ENCODE measurements at places on chromosomes 5 and 9. TPM values are rescaled to one million over a fixed set of nuclear protein-coding genes. Genes with fewer than 3 reads are reported as not detected.

DNA sequence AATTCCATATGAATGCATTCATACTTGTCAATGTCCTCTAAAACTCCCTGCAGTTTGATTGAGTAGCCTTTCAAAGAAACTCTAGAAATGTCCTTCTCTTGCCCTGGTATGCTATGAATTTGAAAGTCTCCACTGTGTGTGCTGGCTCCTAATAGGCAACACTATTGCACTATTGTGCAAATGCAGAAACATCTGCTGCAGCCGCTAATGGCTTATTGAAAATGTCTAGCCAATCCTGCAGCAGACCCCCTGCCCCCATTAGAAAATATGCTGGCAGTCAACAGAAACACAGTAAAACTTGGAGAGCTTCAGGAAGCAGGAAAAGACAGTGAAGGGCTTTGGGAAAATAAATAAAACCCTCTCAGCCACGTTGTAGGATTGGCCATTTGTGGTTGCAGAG, 87.3 kb upstream of the GRAMD2B start:
- DNase-seq: no peak

- DNase-seq: peak; percentile 84
These were observed 18.5 kb upstream of the ERMP1 start for GRCh38 chr9:5851445-5851844.

GRCh38 chr9:132008184-132008803, 71.4 kb downstream of the MED27 start:
- DNase-seq: no peak

DNA sequence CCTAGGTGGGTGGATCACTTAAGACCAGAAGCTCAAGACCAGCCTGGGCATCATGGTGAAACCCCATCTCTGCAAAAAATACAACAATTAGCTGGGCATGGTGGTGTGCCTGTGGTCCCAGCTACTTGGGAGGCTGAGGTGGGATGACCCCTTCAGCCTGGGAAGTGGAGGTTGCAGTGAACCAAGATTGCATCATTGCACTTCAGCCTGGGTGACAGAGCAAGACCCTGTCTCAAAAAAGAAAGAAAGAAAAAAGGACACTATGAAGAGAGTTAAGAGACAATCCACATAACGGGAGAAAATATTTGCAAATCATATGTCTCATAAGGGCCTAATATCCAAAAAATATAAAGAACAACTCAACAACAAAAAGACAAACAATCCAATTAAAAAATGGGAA, 57.9 kb downstream of the NDST1 start:
- DNase-seq: no peak

DNA sequence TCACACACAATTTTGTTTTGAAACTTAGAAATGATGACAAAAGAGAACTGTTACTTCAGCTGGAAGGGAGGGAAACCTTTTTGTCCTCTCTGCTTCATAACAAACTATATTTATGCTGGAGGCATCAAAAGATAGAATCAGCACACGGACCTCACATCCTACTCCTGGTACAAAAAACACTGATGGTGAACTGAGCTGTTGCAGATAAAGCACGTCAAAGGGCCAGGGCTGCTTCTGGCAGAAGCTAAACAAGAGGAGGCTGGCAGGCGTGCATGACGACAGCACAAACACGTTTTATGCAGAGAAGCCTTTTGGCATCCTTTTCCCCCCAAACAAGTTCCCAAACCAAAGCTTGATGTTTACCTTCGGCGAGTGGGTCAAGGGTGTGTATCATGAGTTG, 169.6 kb downstream of the SLC24A2 start:
- no peak for DNase-seq

Gene CD274
- 57.6 TPM for total RNA-seq

GRCh38 chr5:138702166-138703077, 50.8 kb upstream of the CTNNA1 start:
- no peak for DNase-seq

DNA sequence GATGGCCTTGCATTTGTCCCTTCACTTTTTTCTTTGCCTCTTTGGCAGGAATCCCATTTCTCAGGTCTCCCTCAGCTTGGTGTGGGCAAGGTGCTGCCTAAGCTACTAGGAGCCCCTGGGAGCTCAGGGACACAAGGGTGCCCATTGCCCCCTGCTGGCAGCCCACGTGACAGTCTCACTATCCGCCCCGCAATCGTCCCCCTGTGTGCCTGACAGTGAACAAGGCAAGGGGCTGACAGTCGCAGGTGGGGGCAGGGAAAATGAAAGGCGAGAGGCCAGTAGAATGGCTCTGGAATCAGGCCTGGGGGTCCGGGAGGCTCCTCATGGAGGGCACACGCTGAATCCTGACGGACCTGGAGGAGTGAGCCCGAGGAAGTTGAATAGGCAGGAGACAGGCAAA, 2.0 kb upstream of the PCDH12 start:
- peak; percentile 76 for DNase-seq

DNA sequence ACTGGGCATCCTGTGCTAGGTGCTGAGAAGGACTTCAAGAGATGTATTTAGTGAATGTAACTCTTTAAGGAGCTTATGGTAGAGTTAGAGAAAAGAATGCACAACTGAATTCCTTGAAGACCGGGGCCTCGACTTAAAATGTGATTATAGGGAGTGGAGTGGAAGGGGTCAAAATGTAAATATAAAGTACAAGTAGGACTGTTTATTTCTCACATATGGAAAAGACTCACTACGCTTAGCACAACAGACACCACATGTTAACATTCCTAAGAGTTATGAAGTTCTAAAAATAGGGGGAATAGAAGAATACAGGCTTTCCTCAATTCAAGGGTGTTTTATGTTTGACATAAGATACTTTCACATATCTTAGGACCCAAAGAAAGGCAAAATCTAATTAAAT, 117.8 kb upstream of the OSMR start:
- DNase-seq: no peak

DNA sequence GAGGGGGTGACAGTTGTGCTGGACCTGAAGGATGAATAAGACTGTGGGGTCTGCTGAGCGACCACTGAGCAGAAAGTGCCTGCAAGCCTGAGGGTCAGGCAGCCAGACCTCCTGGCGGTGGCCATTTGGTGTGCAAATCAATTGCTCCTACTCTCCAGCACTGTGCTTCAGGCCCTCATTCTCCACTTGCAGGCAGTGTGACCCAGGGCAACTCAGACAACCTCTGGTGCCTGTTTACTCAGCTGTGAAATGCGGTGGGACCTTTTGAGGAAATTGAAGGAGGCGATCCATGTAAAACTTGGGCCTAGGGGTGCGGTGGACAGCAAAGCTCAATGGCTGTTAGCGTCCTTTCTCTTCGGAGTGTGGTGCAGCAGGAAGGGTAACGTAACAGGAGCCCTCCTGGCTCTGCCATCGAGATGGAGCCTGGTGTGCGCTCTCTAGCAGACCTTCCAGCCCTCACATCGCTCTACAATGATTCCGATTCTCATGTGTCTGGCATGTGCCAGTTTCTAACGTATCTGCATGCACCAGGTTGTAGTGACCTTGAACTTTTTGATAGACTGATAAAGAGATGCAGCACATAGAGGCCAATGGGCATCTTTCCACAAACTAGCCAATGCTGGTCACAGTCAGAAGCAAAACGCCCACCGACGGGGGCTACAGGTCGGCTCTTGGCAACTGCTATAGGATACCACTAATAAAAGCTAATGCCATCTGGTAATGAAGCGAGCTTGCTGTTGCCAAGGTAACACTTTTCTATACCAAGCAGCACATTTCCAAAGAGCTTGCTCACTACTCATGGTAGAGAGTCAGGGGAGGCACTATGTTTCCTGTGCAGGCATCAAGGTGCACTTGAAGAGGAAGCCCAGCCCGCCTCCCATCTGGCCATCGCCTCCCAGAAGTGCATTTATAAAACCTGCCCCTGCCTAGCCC, 159.7 kb upstream of the RAPGEF1 start:
- DNase-seq: no peak

DNA sequence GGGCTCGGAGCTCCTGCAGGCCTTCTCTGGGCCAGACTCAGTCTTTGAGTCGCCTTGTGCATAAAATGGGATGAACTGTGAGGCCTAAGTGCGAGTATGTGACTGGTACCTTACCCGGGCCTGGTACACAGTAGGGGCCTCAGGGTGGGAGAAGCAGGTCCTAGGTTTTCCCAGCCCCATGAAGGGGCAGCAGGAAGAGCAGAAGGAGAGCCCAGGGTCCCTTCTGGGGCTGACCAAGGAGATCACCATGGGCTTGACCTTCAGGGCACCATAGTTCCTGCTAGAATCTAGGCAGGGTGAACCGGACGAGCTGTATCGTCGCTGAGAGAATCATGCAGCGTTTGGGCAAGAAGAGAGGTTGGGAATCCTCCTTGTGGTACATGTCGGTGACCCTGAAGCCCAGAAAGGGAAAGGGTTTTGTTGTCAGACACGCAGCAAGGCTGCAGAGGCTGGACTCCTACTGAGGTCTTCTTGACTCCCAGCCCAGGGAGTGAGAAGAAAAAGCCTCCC, 373 bp upstream of the PHYKPL start:
- DNase-seq: no peak

GRCh38 chr5:180494510-180495181, 467 bp downstream of the CNOT6 start:
- peak; percentile 90 for DNase-seq

Gene SLC25A25
- 14.0 TPM for total RNA-seq

- no peak for DNase-seq
These were observed 43.4 kb downstream of the EPB41L4B start for GRCh38 chr9:109277451-109277850.

Gene CDH12
- total RNA-seq: not detected
